Nephron progenitor cell (in vitro differentiated cells): ENCODE measurements at places on chromosomes 4 and X.
A peak's percentile ranks its signal among the peaks of the same experiment; 100 is the strongest.

DNA sequence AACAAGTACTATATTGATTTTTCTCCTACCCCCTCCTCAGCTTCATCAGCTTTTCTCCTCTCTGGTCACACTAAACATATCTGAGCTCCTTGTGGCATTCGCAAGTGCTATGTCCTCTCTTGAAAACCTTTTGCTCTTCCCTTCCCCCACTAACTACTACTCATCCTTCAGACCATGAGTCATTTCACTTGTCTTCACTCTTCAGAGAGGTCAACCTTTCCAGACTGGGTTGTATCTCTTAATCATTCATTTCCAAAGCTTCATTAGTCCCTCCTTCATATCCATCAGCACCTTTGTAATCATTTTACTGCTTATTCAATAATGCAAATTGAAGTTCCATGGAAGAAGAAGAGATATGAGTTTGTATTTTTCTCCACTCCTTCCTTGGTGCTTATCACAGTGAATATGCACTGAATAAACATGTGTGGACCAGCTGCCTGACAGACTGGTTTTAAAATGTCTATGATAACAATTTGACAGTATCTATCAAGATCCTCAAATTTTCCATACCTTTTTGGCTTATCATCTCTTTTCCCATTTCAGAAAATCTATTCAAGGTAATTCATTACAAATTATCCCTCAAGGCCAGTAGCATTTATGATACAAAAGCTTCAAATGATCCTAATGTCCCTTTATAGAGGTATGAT lies 28.4 kb downstream of the DDX60L start:
- no peak for DNase-seq

DNA sequence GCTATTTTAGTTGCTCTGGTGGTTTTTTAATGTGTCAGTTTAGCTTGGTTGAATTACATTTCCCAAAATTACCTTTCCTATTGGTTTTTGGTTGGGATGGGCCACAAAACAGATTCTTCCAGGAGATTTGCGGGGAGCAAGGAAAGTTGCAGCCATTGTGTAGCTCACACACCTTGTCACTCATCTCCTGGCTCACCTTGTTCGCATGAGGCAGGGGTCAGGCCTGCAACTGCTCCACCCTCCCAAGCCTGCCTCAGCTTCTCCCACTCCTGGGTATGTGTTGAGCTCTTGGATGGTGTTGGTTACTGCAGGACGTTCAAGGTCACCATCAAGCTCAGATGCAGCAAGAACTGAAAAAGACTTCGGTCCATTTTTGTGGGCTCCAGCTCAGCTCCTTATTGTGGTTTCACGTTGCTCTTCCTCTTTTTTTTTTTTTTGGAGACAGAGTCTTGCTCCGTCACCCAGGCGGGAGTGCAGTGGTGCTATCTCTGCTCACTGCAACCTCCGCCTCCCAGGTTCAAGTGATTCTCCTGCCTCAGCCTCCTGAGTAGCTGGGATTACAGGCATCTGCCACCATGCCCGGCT lies 95.6 kb upstream of the METTL14 start:
- DNase-seq = no peak

GRCh38 chr4:126627255-126627654 lies 1005.5 kb upstream of the INTU start:
- DNase-seq = no peak

GRCh38 chr4:154439224-154439623 lies 52.4 kb downstream of the DCHS2 start:
- DNase-seq = no peak

- DNase-seq = no peak
Measured at GRCh38 chr4:85024671-85025070, 58.2 kb upstream of the WDFY3 start.

DNA sequence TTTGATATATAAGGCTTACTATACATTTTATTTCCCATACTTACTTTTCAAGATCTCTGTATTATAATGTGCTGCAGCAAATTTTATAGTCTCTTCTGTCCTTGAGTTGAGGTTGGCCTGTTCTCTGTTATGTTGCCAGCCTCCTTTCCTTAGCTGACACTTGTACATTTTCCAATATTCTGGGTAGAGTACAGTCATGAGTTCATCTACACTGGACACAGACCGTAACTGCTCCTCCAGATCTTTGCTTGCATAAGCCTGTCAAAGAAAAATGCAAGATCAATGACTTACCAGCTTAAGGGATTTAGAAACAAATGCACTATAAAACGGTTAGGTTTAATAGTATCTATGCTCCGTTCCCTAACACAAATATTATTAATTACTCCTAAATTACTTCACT lies 63.2 kb downstream of the VEGFC start:
- DNase-seq = no peak

DNA sequence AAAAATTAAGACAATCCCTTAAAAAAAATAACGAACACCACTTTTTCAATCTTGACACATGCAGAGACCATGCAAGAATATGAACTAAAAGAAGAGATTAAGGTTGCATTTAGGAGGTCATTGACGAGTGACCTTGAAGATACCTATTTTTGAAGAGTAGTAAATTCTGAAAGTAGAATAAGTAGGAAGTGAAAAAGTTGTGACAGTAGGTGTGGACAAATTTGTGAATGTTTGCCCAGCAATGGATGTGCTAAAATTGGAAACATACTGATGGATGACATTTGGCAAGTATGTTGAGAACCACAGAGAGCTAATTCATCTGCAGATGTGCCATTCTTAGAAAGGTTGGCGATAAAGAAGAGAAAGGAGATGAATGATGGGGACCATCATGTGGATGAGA lies 213.7 kb upstream of the VCX3A start:
- no peak for DNase-seq

DNA sequence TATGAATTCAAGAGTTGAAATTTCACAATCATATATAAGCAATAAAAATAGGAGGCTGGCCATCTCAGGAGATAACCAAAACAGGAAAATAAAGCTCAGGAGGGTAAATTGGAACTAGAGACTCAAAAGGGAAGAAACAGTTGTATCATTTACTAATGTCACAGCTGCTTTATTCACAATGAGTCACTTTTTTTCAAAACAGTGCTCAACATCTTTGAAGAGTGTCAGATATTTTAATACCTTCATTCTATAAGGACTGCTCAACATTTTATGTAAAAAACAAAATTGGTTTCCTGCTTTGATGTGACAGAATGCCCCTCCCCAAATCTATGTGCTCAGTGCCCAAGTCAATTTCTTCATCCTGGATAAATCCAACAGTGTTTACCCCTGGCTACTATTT lies 97.7 kb downstream of the DDX60 start:
- DNase-seq = no peak

- peak; percentile 29 for DNase-seq
Measured at GRCh38 chrX:109843963-109844751, 111.1 kb upstream of the ACSL4 start.

DNA sequence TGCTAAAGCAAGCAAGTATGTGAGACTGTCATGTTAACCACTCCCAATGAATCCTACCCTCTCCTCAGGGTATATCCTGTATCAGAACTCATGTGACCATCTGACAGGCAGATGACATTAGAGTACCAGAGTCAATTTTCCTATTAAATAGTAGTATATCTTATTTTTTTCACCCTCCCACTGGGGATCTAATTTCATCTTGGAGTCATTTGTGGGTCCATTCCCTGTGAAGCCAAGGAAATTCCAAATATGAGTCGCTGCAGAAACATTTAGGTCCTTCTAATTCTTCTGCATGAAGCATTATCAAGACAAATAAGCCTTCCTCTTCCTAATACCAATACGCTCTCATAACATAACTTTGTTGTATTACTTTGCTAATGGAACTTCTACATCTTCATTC lies 52.2 kb upstream of the BLTP1 start:
- no peak for DNase-seq

- no peak for DNase-seq
Measured at GRCh38 chr4:39045827-39046221, 13.6 kb upstream of the TMEM156 start.

DNA sequence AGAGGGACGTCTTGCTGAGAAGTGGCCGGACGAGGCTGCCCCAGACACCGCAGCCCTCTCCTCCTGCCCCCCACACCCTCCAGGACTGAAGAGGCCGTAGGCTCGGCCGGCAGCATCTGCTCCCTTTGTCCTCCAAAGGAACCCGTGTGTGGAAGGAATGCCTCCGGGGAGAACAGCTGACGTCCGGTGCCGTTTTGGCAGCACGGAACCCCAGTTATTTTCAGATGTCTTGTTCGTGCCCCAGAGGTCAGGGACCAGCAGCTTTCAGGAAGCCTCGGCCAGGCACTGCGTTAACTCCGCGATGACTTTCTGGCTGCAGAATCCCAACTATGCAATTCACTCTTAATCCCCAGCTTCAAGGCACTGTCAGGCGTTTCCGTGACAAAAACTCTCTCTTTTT lies 10.9 kb upstream of the PPP2R3B start:
- peak; percentile 23 for DNase-seq

DNA sequence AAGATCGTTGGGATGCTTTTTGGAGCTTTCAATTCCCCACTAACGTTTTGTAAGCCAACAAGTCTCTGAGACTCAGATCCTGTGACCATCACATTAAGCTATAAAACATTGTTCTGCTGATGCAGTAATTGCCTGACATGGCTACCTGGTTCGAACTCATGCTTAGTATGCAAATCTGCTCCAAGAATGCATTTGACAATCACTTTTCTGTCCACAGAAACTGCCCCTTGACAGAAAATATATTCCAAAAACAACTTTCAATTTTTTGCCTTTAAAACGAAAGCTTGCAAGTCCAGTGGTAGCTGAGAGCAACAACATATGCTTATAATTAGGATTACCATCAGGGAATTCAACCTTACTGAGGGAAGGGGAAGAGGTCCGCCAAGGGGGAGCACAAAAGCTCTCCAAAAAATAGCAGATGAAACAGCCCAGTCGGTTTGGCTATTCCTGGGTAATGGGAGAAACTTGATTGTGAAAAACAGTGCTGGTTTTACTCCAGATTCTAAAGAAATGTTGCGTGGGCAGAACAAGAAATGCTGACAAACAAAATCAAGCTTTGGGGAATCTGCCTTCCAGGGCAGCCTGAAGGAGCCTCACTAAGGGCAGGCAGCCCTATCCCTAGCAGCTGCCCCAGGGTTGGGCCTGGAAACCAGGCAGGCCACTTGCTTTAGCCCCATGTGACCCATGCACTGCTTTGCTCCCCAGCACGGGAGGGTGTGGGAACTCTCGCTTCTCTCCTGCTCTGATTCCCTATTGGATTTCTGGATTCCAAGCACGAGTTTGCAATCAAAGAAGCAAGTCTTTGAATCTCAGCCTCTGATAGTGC lies 160.7 kb upstream of the LDB2 start:
- DNase-seq = no peak

DNA sequence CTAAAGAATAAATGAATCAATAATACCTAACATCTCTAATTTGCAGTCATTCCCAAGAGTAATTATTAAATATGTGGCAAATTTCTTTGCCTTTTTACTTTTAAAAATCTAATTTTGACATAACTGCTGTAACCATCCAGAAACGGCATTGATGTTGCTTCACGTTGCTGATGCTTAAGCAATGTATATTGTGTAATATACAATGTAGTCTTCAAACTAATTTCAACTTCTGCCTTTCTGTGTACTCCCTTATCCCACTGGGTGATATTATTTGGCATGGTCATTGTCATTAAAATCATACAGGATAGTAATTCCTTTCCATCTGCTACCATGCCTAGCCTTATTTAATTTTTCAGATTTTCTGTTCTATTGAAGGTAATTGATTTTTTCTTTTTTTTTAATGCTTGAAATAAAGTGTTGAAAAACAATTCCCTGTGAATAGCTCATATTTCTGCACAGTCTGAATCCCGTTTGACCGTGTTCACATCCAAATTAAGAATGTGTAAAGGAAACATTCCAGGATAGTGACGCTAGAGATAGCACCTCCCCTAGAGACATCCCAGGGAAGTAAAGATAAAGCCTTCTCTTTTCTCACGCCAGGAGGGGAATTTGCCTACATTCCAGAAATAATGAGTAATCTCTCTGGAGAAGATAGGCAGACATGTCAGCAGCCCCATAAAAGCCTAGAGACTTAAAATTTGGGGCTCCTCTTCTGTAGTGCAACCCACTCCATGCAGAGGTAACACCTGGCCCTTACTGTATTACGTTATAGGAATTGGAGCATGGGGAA lies 8.6 kb downstream of the FAM200B start:
- no peak for DNase-seq

DNA sequence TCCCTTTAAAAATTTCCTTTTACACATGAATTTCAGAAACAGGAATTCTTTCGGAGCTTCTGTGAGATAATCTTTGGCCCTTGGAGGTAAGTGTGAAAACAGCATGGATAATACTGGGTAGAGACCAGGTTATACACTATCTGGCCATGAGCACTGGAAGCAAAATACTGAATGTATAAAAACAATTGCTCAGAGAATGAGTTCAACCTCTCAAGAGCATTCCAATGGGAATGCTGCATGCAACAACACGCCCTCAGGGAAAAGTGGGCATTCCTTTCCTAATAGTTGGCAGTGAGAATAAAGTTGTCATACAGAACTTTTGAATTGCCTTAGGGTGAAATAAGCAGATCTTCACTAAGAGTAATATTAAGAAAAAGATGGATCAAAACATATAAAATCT lies 574.8 kb upstream of the DIPK2B start:
- no peak for DNase-seq

GRCh38 chrX:46169808-46170207 lies 375.4 kb downstream of the ZNF674 start:
- no peak for DNase-seq

DNA sequence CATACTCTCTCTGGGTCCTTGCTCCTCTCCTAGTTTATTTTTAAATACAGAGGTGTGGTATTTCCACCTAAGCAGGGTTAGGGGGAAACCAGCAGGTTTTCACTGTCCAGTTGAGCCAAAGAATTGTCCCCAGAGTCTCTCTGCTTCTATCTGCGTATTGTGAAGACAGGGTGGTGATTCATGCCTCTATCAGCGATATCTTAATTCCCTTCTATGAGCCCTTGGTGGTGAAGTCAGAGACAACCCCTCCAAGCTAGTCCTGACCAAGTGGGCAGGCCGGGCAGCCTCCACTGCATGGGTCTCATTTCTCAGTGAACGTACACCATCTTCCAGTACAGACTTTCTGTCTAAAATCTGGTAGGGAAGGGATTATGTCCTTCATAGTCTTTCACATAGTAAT lies 100.5 kb upstream of the GPR34 start:
- DNase-seq = no peak

- peak; percentile 42 for DNase-seq
Measured at GRCh38 chr4:212438-213188, 88.3 kb downstream of the ZNF718 start.

- no peak for DNase-seq
Measured at GRCh38 chr4:41006141-41006540, 208.2 kb downstream of the APBB2 start.

- DNase-seq = peak; percentile 12
Measured at GRCh38 chr4:56410247-56411062, 23.2 kb upstream of the AASDH start.
